ENCODE measurements at places on chromosomes 3 and 15.

GRCh38 chr3:13040361-13041074, 32.7 kb downstream of the IQSEC1 start:
- DNase-seq: peak; percentile 72

- DNase-seq: peak; percentile 4
Observed at GRCh38 chr3:94162700-94163099, 99.8 kb downstream of the NSUN3 start.

GRCh38 chr15:80151148-80151547, 1.7 kb upstream of the FAH start:
- DNase-seq: no peak

DNA sequence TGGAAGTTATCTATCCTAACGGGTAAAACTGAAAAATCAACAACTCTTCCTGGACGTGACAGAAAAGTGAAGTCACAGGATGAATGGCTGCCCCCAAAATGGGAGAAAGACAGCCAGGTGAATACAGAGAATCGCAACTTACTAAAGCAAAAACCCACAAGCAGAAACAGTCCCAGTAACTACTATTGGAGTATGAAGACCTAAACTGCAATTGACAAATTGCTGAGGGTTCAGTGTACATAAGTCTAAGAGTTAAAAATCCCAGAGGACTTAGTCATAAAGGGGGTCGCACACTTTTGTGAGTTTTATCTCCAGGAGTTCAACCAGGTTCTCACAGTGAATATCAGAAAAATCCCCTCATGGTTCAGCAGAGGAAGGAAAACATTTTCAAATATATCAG, 56.8 kb upstream of the IMPG2 start:
- no peak for DNase-seq

- peak; percentile 89 for DNase-seq
Observed at GRCh38 chr3:195906865-195907683, 1.3 kb downstream of the TNK2 start.

DNA sequence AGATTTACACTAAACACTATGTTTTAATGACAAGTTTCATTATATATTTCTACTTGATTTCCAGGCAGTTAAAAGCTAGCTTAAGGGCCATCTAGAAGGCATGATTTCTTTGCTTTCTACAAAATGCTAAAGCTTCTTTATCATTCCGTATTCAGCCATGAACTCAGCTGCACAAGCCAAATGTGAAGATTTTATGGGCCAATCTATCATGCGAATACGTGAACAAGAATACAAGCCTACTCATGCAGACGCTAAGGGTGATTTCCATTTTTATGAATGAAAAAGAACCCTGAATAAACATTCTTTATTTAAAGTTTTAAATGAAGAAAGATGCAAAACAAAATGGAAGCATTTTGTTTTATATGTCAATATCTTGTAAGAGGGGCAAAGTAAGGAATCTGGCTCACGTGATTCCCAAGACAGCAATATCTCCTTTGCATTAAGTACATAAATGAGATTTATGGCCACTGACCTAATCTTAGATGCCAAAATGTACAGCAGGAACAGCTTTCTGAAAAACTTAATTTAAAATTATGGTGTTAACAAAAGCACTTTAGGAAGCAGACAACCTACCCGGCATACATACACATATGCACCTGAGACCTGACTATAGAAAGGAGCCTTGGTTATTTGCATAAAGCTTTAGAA, 215.8 kb downstream of the DPH6 start:
- DNase-seq: no peak

GRCh38 chr3:3038201-3038991, 71.8 kb downstream of the IL5RA start:
- no peak for DNase-seq

DNA sequence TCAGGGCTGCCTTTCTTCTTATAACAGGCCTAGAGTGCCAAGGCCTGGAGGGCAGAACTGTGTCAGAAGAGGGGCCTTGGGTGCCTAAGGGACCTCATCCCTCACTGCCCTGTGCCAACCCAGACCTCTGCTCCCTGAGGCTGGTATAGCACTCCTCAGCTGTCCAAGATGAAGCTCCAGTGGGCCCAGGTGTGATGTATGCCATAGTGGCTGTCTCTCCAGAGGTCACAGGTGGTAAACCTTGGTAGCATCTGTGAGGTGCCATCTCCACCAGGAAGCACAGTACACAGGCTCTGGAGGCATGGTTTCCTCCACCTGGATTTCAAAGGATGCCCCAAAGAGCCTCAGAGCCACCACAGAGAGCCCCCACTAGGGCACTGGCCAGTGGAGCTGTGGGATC, 12.3 kb upstream of the KLHL40 start:
- DNase-seq: no peak

GRCh38 chr15:94844538-94845389, 613.4 kb downstream of the MCTP2 start:
- no peak for DNase-seq

DNA sequence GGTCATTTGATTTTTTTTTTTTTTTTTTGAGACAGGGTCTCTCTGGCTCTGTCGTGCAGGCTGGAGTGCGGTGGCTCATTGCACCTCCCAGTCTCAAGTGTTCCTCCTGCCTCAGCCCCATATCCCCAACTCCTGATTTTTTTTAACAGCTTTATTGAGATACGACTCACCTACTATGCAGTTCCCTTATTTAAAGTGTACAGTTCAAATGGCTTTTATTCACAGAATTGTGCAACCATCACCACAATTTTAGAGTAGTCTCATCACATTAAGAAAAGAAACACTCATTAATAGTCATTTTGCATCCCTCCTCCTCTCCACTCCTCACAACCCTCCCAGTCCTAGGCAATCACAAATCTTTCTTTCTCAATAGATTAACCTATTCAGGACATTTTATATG, 1.9 kb upstream of the TRA2B start:
- DNase-seq: no peak

- DNase-seq: peak; percentile 41
Observed at GRCh38 chr3:15310491-15311370, 21.7 kb downstream of the SH3BP5 start.

- DNase-seq: peak; percentile 24
Observed at GRCh38 chr3:151421938-151422337, 37.4 kb upstream of the P2RY12 start.

GRCh38 chr3:178336336-178336735, 199.9 kb upstream of the KCNMB2 start:
- no peak for DNase-seq

- peak; percentile 94 for DNase-seq
Observed at GRCh38 chr15:22974745-22975144, 5.4 kb downstream of the CYFIP1 start.

DNA sequence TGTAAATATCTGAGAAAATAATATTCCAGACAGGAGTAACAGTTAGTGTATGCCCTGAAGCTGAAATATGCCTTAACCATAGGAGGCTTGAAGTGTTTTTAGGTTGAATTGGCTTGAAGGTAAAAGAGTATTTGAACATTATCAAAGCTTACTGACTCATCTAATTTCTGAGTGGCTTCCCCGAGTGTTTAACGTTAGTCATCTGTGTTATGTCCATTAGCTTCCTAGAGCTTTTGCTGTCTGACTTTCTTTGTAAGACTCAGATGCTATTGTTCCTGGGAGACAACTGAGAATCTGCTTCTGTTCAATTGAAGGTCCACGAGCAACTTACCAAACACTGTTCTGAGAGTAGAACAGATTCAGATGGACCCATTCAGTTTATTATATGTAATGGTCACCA, 656.8 kb upstream of the NECTIN3 start:
- no peak for DNase-seq

DNA sequence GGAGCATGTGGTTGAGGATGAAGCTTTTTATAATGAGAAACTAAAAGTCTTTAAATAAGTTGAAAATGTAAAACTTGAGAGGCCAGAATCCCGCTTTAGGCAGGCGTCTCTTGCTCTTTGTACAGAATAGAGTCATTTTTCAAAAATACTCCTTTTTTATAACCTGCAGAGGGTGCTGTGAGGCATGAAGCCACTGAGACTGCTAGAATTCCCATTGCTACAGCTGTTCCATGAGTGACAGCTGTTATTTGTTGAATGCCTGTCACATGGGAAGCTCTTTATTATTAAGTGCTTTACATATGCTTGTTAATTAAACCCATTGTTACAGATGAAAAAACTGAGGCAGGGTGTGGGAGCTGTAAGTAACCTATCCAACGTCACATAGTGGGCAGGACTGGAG, 18.5 kb downstream of the MINAR1 start:
- DNase-seq: no peak

DNA sequence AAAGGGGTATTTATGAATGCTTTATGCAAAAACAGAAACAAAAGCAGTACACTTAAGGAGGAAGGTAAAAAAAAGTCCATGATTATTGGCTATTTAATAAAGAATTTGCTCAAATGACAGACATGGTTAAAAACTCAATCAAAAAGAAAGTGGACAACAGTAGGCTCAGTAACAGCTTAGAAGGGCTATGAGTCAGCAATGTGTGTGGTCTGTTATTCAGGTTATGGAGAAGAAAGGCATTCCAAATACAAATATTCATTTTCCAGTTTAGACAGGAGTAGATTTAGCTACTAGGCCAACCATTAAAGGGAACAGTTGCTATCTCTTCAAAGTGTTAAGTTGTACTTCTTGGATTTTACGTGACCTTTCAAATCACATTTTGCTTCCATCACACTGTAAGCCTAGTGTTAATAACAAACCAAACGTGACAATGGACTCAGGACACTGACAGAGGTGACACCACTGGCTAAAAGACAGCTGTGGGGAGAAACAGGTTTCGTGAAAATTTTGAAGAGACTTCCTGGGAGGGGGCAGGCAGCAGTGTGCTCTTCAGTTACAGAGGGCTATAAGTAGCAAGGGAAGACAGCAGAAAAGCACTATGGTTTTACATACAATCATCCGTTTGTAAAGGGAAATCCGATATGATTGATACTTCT, 41.7 kb upstream of the MYO5C start:
- DNase-seq: no peak

- no peak for DNase-seq
Observed at GRCh38 chr15:101538177-101538576, 48.7 kb upstream of the PCSK6 start.

DNA sequence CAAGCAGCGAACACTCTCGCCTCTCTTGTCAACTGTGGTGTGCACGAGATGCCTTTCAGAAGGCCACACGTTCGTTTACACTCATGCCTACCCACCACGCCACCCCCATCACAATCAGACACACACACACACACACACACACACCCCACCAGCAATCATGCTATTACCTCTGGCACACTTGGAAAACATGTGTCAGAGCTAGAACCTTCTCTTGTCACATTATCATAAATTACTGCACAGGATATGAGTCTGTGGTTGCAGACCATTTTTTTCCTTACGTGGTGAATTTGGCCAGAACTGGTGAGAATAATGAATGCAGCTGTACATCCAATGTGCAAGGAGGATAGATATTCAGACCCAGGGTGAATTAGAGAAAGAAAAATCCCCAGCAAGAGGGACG, 52.4 kb downstream of the TRIM69 start:
- no peak for DNase-seq

GRCh38 chr3:153829606-153830170, 291.5 kb upstream of the ARHGEF26 start:
- peak; percentile 8 for DNase-seq

- no peak for DNase-seq
Observed at GRCh38 chr3:16587047-16587680, 18.1 kb downstream of the DAZL start.

DNA sequence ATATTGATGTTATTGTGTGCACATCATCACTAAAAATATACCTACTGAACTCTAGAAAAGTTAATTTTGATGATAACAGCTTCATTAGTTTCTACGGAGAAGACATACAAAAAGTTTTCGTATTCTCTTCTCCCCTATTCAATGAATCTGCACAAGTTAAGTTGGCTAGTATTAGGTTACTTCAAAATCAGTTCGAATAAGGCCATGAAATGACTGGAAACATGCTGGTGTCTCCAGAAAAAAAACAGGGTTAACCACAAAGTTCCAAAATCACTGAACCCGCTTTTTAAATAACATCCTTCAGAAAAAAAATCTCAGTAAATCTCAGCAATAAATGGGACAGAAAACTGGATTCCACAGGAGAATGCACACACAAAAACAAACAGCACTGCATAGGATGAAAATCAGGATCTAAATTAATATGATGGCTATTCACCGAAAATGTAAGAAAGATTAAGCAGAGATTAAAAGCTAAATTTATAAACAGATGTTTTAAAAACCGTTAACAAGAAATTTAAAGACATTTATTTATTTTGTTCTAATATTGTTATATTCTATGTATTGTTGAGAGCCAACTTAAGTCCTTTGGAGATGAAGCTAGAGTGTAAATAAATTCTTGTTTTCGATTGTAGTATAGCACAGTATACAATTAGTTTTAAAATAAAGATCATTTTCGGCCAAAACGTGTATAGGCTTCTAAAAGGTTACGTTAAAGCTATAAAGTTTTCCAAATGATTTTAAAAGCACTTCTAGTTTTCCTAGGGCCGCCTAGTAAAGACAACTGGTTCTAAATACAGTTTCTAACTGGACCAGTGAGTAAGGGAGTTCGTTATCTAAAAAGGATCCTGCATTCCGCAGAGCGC, 1.0 kb downstream of the IGSF11 start:
- DNase-seq: no peak

DNA sequence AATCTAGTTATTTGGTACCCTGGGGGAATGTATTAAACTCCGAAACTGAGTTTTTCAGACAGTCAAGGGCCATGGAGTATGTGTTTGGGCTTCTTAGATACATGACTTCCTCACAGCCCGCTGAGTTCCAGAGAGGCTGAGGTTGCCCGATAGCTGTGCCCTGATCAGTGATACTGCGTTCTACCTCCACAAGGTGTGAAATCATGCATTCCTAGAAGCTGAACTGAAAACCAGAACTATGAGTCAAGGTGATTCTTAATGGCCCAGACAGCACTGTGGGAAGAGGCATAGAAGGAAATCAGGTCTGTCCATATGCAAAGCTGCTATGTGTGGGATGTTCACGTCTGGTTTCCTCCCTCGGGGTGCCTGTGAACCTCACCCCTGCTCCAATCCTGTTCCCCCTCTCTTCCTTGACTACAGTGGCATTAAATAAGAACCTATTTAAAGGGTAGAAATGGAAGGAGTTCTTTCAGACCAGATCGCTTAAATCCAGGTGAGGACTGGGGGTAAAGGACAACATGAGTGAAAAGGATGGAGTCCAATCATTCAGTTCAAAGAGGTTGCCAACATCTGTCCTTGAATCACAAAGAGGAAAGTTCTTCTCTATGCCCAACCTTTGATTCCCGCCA, 74.3 kb downstream of the MYO1E start:
- no peak for DNase-seq

DNA sequence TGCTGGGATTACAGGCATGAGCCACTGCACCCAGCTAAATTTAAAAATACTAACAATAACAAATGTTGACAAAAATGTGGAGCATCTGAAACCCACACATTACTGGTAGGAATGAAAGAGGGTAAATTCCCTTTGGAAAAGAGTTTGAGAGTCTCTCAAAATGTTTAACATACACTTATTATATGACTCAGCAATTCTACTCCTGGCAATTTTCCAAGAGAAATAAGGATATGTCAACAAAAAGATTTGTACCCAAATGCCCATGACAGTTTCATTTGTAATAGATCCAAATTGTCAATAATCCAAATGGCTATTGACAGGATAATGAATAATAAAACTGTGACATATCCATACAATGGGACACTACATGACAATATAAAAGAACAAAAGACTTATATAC, 9.0 kb downstream of the HCLS1 start:
- no peak for DNase-seq

GRCh38 chr15:99439524-99439835, 126.3 kb upstream of the MEF2A start:
- no peak for DNase-seq
